Activated CD4-positive, alpha-beta memory T cell treated with anti-CD3 and anti-CD28 coated beads, Interleukin-2, amount 10 ng/mL, durations not matched to agents 7 days and 5 days (primary cell): ENCODE measurements at places on chromosomes 12 and 14. TPM values are rescaled to one million over a fixed set of nuclear protein-coding genes. Genes with fewer than 3 reads are reported as not detected.
A peak's percentile ranks its signal among the peaks of the same experiment; 100 is the strongest.

The TAS2R31 gene
- 1.9 TPM for total RNA-seq

The EIF2B1 gene
- total RNA-seq: 57.0 TPM

DNA sequence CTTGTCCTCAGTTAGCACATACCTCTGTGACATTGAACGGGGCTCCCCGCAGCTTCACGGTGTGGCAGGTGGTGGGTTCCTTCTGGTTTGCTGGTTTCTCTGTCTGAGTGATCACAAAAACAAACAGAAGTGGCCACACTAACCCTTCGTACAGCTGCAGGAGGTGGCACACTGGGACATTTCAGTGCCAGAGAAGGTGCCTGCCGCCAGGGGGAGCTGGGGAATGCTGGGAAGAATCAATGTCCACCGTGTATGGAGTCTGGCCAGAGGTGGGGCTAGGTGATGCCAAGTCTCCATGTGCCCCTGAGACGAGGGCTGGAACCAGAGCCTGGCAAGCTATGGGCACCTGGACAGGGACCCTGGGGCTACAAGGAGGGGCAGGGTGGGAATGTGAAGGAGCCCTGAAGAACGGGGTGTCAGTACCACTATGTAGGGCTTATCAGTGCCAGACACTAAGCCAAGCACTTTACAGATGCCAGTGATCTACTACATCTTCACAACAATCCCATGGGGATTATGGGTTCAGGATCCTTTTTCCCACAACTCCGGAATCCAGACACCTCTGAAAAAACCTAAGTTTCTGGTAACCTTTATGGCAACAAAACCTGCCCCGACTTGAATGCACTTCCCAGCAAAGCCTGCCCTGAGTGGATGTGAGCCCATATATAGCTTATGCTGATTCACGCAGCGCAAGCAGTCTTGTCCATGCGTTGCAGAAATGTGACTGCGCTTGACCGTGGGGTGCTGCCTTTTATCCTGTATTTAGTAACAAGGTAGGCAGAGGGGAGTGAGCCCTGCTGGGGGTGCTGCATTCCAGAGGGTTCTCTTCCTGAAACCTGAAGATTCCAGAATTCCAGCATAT, 10.8 kb downstream of the RBM19 start:
- H3K27ac ChIP-seq: no peak overlapping the region
- no peak overlapping the region for H3K4me3 ChIP-seq
- H3K4me1 ChIP-seq: no peaks in the 10 kb centered on the region
- no peaks in the 10 kb centered on the region for H3K27me3 ChIP-seq
- no peak for DNase-seq

The CMAS gene
- 39.3 TPM for total RNA-seq

The KIF26A gene
- total RNA-seq: 7.7 TPM

The NUDT14 gene
- total RNA-seq: 23.8 TPM

GRCh38 chr12:104930388-104931326, 27.4 kb downstream of the SLC41A2 start:
- no peaks in the 10 kb centered on the region for H3K36me3 ChIP-seq
- peak; percentile 30 for DNase-seq
- peaks cover 23% of the 10 kb centered on the region for H3K4me1 ChIP-seq
- H3K27me3 ChIP-seq: no peaks in the 10 kb centered on the region

- H3K4me1 ChIP-seq: peaks cover 32% of the 10 kb centered on the region
- no peak overlapping the region for H3K27ac ChIP-seq
- no peak overlapping the region for H3K4me3 ChIP-seq
- no peaks in the 10 kb centered on the region for H3K27me3 ChIP-seq
- peaks cover 41% of the 10 kb centered on the region for H3K36me3 ChIP-seq
- DNase-seq: no peak
Measured at GRCh38 chr12:50192236-50192635, 25.1 kb upstream of the CERS5 start.

GRCh38 chr14:90788031-90788430, 28.2 kb downstream of the TTC7B start:
- no peak overlapping the region for H3K27ac ChIP-seq
- H3K27me3 ChIP-seq: no peaks in the 10 kb centered on the region
- H3K4me3 ChIP-seq: no peak overlapping the region
- no peak for DNase-seq

The KRT80 gene
- not detected for total RNA-seq

DNA sequence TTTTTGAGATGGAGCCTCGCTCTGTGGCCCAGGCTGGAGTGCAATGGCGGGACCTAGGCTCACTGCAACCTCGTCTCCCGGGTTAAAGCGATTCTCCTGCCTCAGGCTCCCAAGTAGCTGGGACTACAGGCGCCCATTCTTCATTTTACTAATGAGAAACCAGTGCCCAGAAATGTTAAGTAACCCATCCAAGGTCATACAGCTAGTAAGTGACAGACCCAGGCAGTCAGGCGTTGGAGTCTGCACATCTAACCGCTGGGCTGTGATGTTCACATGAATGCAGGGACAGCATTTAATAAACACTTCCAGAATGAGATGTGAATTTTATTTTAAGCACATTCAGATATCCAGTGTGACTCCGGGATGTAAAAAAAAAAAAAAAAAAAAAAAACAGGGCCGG, 1.3 kb upstream of the TRIP11 start:
- peak overlapping the region; percentile 95 for H3K27ac ChIP-seq

- H3K4me3 ChIP-seq: no peak overlapping the region
- H3K4me1 ChIP-seq: peaks cover 63% of the 10 kb centered on the region
- H3K36me3 ChIP-seq: peaks cover 56% of the 10 kb centered on the region
- H3K27me3 ChIP-seq: no peaks in the 10 kb centered on the region
Measured at GRCh38 chr12:45973526-45973925, 16.8 kb downstream of the SCAF11 start.

The NANOG gene
- total RNA-seq: not detected

The KCNMB4 gene
- 0.33 TPM for total RNA-seq

DNA sequence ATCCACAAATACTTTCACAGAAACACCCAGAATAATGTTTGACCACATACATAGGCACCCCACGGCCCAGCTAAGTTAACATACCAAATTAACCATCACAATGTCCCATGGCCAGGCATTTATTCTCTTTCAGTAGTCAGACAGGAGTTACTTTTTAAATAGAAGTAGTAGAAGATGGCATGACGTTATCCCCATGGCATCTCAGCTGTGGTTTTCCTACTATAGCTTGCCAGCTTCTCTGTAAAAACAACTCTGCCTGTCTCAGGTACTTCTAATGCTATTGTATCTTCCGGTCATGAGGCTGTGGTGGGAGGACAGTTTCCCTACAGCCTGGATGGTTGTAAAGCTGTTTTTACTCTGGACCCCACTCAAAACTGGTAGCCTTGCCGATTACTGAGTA, 19.3 kb downstream of the CTSG start:
- H3K27me3 ChIP-seq: peaks cover 7% of the 10 kb centered on the region
- no peaks in the 10 kb centered on the region for H3K36me3 ChIP-seq
- no peaks in the 10 kb centered on the region for H3K4me1 ChIP-seq
